ENCODE measurements at places on chromosomes 6 and 20. TPM values are rescaled to one million over a fixed set of nuclear protein-coding genes. Genes with fewer than 3 reads are reported as not detected.

Gene ZC2HC1B
- not detected for total RNA-seq

Gene CAP2
- total RNA-seq = 8.1 TPM

Gene RPP21
- 16.5 TPM for total RNA-seq

Gene COL19A1
- not detected for total RNA-seq

Gene TPBG
- 25.4 TPM for total RNA-seq

Gene PM20D2
- total RNA-seq = 4.5 TPM

Gene FITM2
- total RNA-seq = 8.2 TPM

Gene NKX2-2
- not detected for total RNA-seq

Gene NNAT
- not detected for total RNA-seq

Gene TMEM74B
- not detected for total RNA-seq

Gene SPINT3
- total RNA-seq = not detected

Gene UNC5CL
- under 0.01 TPM for total RNA-seq

Gene TNF
- total RNA-seq = not detected

Gene SLC22A16
- not detected for total RNA-seq

Gene CFAP61
- total RNA-seq = 0.13 TPM

Gene BTNL2
- not detected for total RNA-seq

Gene CCN2
- total RNA-seq = 194 TPM

Gene SMIM26
- total RNA-seq = 62.5 TPM

Gene BPI
- total RNA-seq = 0.79 TPM

Gene C6orf120
- 40.6 TPM for total RNA-seq

Gene AARS2
- total RNA-seq = 7.4 TPM

Gene SIRPG
- total RNA-seq = not detected

Gene HAO1
- total RNA-seq = not detected

Gene SLC12A5
- total RNA-seq = 0.06 TPM

Gene COX4I2
- not detected for total RNA-seq

Gene CALHM4
- total RNA-seq = not detected

Gene HLA-DQB1
- total RNA-seq = not detected

Gene PHACTR1
- total RNA-seq = 1.2 TPM

Gene CCN6
- total RNA-seq = not detected

Gene CNBD2
- total RNA-seq = 1.8 TPM

Gene MLIP
- total RNA-seq = 0.19 TPM

Gene SMLR1
- total RNA-seq = not detected

Gene CCM2L
- total RNA-seq = 0.53 TPM

Gene HCK
- not detected for total RNA-seq

Gene MAFB
- total RNA-seq = 0.99 TPM

Gene NEURL2
- total RNA-seq = 5.2 TPM

Gene IDH3B
- total RNA-seq = 91.4 TPM

Gene SHLD1
- total RNA-seq = 2.5 TPM

Gene PDYN
- total RNA-seq = not detected

Gene LRRC1
- 5.6 TPM for total RNA-seq

Gene FOXS1
- 15.7 TPM for total RNA-seq

Gene PCNA
- 134 TPM for total RNA-seq

Gene COL21A1
- 28.5 TPM for total RNA-seq

Gene HLA-DRB1
- 0.13 TPM for total RNA-seq

Gene CFB
- total RNA-seq = 20.3 TPM

Gene SLPI
- not detected for total RNA-seq

Gene RHAG
- total RNA-seq = not detected

Gene RAET1G
- total RNA-seq = 2.6 TPM

Gene GCNT2
- total RNA-seq = 4.0 TPM

Data from aortic smooth muscle cell (primary cell).